Vein endothelial cell (primary cell): ENCODE measurements at places on chromosomes 11 and 22. TPM values are rescaled to one million over a fixed set of nuclear protein-coding genes. Genes with fewer than 3 reads are reported as not detected.

The DNAJB7 gene
- under 0.01 TPM in 1 of 2 replicates, not detected in the other for total RNA-seq

The OR2AT4 gene
- total RNA-seq: not detected in 2 replicates

The FBLN1 gene
- 0.29 and 0.65 TPM in 2 replicates for total RNA-seq

The CABP4 gene
- total RNA-seq: 1.9 and 3.9 TPM in 2 replicates

The UPK3A gene
- not detected in 2 replicates for total RNA-seq

The GNG3 gene
- not detected in 2 replicates for total RNA-seq

The MGAT3 gene
- total RNA-seq: not detected in 2 replicates

The NAALAD2 gene
- total RNA-seq: 0.29 TPM in 1 of 2 replicates, not detected in the other

The MTNR1B gene
- not detected in 2 replicates for total RNA-seq

The AIFM3 gene
- total RNA-seq: 0.10 and 0.33 TPM in 2 replicates

The ETS1 gene
- 152 and 164 TPM in 2 replicates for total RNA-seq

The GRK3 gene
- 0.65 and 1.7 TPM in 2 replicates for total RNA-seq

The HEPN1 gene
- total RNA-seq: 0.19 and 0.33 TPM in 2 replicates

The MRGPRE gene
- not detected in 2 replicates for total RNA-seq

The C22orf31 gene
- not detected in 2 replicates for total RNA-seq

The DEFB131B gene
- not detected in 2 replicates for total RNA-seq

The IL17REL gene
- under 0.01 and 0.33 TPM in 2 replicates for total RNA-seq

The DLG2 gene
- 0.65 and 0.67 TPM in 2 replicates for total RNA-seq

The OR52I2 gene
- not detected in 2 replicates for total RNA-seq

The TMA7B gene
- not detected in 2 replicates for total RNA-seq

The OR51I1 gene
- total RNA-seq: not detected in 2 replicates

The C11orf91 gene
- 0.33 TPM in 1 of 2 replicates, not detected in the other for total RNA-seq

The KDM2A gene
- 60.1 and 61.1 TPM in 2 replicates for total RNA-seq

The SDHAF2 gene
- total RNA-seq: 58.6 and 64.7 TPM in 2 replicates
